Fibroblast of villous mesenchyme (primary cell): ENCODE measurements at places on chromosomes 6 and 20. TPM values are rescaled to one million over a fixed set of nuclear protein-coding genes. Genes with fewer than 3 reads are reported as not detected.
A peak's percentile ranks its signal among the peaks of the same experiment; 100 is the strongest.

GRCh38 chr6:113997116-113997515 is 26.2 kb upstream of the HDAC2 start:
- peak; percentile 80 for DNase-seq

CLPSL2 gene
- total RNA-seq = not detected in 2 replicates

GRCh38 chr6:118859517-118860064 is 34.4 kb upstream of the ASF1A start:
- no peak for DNase-seq

DNA sequence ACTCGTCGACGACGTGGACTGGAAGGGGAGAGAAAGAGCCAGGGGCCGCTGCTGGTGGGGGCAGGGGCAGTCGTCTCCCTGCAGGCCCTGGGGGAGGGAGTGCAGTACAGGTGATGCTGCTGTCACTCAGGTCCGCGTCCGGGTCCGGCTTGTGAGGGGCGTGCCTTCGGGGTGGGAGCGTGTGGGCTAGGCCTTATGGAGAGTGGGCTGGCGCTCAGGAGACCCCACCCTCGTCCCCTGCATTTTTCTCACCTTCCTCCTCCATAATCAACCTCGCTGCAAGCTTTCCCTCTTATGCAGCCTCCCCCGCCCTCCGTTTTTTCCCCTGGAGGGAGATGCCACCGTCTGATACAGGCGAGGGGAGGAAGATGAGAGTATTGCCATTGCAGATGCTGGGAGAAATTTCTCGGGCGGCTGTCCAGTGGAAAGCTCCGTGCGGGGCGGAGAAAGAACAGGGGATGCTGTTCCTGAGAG is 632 bp downstream of the PCMT1 start:
- peak; percentile 71 for DNase-seq

DNA sequence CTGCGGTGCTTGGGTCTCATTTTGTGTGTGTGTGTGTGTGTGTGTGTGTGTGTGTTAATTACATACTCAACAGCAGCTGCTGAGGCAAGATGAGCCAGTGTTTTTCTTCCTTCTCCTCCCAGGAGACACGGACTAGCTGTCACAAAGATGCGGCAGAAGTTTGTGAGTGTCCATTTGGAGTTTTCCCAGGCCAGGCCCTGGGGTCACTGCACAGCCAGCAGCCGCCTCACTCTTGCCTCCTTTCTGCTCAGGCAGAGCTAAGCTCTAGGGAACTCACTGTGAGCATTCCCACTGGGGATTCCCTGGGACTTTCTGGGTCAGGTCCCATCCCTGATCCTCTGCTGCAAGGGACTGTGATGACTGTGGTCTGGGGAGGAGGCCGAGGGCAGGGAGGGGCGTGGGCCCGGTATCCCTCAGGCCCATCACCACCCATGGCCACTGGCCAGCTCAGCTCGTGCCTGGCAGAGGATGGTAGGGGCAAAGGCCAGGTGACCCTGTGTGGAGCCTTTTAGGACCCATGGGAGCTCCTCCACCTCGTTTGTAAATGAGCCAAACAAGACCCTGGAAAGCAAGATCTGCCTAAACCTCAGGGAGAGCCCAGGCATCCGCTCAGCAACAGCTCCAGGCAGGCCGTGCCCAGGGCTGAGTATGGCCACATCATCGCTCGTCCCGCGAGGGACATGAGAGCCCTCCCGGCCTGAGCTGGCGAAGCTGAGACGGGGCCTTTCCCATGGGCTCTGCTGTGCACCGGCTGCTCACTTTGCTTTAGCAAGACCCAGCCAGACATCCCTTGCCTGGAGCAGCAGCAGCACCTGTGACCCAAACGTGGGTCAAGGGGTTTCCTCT is 102.0 kb downstream of the PSMB1 start:
- no peak for DNase-seq

DNA sequence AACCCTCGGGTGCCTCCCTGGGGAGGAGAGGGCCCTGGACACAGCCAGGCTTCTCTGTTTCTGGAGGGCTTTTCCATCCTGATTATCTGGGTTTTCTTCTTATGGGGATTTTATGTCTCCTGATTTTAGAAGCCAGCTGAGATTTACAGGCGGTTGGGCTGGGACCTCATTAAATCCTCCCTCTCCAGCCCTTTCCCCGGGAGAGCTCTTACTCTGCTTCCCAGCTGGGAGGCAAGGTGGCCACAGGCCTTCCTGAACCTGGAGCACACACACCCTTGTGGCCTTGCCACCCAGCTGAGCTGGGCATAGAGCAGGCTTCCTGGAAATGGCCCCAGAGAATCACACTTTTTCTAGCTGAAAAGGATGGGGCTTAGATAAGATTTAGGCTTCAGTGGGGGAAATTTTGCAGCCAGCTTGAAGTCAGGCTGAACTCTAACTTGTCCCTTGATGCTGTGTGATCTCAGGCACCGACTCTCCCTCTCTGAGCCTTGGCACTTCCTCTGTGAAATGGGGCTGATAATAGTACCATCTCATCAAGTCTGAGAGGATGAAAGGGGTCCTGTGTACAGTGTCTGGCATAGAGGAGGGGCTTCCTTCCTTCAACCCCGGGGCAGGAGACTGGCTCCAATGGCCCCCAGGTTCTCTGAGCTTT is 16.6 kb downstream of the VSTM2L start:
- DNase-seq = no peak

- DNase-seq = peak; percentile 29
These were observed 48.0 kb downstream of the OR2B2 start for GRCh38 chr6:27863962-27864905.

GRCh38 chr6:136087986-136088385 is 162.1 kb downstream of the MTFR2 start:
- DNase-seq = no peak

CCN6 gene
- total RNA-seq = not detected in 2 replicates

RHAG gene
- not detected in 2 replicates for total RNA-seq

SRC gene
- 20.3 and 20.6 TPM in 2 replicates for total RNA-seq
